ENCODE measurements at places on chromosomes 11 and 22.

DNA sequence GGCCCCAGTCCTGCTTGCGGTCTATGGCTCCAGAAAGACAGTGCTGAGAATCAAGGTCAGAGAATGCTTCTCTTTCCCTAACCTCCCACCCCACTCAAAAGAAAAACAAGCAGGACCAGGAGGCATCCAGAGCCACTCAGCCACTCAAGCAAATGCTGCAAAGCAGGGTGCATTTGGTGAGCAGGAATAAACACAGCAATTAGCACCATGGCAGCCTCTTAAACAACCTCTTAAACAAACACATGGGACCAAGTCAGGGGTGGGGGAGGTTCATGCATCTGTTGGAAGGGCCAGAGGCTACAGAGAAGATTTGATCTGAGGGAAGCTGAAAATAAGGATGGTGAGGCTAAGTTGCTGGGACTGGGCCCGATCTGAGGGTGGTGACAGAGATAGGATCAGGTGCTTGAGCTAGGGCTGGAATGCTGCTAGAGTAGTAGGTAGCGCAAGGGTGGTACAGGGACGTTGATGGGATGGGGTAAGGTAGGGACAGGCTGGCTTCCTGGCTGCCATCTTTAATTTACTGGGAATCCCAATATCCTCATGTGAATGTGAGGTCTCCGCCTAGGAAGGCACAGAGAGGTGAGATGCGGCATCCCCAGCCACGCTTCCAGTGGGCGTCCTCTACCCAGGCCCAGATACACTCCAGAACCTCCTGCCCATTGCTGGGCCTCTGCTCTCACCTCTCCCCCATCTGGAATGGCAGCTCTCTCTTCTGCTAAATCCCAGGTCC is 26.6 kb upstream of the LMO1 start:
- no peak for DNase-seq

GRCh38 chr11:45285930-45286632 is at the start of gene SYT13:
Gene SYT13, minus strand, starts transcription at chr11:45286341. Its CDS starts 134 bp downstream, at chr11:45286207.
- DNase-seq: no peak

GRCh38 chr11:44901786-44902185 is 48.9 kb downstream of the TP53I11 start:
- DNase-seq: no peak

DNA sequence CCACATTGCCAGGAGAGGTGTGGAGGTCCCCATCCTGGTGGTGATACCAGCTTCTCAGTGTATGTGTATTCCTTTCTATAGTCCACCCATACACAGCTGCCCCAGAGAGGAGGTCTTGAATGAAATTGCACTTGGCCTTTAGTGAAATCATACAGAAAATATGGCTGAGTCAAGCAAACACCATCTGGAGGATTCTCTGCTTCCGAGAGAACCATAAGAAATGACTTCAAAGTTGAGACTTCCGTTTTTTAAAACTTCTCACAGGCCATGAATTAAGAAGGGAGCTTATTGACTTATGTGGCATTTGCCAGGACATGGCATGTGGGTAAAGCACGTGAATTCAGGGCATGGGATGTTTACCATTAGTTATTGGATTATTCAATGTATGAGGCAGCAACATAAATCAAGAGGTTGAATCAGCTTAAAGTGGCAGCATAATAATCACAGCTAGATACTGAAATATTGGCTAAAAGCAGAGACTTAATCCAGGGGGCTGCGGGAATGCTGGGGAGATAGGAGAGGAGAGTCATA is 119.1 kb upstream of the MTNR1B start:
- DNase-seq: no peak

DNA sequence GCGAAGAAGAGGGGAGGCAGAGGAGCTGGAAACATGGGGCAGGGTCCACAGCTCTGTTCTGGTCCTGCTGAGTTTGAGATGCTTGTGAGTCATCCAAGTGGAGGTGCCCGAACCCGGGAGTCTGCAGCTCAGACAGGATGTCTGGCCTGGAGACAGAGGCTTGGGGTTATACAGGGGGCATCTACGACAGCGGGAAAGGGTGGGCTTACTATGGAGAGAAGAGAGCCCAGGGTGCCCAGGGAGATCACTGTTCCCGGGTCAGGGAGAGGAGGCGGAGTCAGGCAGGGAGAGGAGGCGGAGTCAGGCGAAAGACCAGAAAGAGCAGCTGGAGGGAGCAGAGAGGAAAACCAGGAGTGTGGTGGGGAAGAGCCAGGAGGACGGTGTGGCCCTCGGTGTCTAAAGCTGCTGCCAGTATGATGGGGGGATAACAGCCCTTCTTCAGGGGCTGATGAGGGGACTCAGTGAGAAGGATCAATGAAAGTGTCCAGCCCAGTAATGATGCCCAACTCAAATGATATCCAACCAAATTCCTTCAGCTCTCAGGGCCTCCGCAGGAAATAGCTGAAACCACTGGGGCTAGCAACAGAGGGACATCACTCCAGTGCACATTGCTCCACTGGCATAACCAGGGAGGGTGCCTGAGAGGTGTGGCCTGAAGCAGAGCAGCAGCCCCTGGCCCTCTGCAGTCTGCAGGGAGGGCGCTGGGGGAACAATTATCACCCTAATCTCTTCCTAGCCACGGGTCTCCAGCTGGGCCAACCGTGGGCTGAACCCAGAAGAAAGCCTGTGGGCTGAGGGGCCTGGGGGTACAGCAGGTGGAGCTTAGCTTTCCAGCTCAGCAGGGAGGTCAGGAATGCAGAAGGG is 2.6 kb upstream of the LTBP3 start:
- DNase-seq: no peak

DNA sequence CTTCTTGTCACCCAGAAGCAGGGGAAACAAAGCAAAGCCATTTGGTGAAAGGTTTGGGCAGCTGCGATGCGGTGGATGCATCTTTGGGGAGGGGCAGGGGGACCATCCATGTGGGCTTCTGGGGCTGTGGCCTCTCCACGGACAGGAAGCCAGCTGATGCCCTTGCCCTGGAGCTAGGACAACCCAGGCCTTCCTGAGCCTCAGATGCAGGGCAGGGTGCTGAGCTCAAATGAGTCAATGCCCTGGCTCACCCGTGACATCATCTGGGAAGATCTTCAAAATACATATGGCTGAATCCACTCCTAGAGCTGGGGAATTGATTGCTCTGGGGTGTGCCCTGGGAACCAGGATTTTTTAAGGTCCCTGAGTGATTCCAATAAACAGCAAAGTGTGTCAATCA is 1418.2 kb downstream of the TBC1D22A start:
- no peak for DNase-seq

GRCh38 chr11:132177106-132177505 is 806.7 kb downstream of the NTM start:
- DNase-seq: no peak

DNA sequence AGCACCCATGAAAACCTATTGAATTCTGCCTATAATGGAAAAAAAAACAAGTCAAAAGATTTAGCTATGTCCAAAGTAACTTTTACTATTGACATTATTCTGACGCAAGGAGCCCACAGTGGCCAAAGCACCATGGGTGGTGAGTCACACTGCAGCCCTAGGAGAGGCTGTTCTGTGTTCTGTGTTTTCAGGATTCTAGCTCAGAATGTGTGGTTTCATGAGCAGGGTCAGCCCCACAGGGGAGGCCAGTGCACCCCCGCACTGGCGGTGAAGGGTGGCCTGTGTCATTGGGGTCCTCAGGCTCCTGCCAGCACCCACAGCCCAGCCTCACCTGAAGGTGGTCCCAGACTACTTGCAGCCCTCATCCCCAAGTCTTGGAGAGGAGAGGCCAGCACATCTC is 112.2 kb downstream of the BRD1 start:
- no peak for DNase-seq

DNA sequence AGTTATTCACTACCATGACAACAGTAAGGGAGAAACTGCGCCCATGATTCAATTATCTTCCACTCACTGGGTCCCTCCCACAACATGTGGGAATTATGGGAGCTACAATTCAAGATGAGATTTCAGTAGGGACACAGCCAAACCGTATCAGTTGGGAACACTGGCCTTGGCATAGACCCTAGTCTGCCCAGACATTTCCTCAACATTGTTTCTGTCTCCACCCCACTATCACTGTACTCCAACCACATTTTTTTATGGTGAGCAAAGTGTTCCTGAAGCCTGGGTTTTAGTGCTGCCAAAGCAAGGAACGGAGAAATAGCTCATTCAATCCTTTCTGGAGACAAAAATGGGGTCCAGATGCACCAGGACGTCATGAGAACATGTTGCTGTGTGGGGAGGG is 122.6 kb upstream of the CCDC179 start:
- DNase-seq: no peak

GRCh38 chr11:105226091-105226490 is 86.5 kb upstream of the CARD18 start:
- no peak for DNase-seq

DNA sequence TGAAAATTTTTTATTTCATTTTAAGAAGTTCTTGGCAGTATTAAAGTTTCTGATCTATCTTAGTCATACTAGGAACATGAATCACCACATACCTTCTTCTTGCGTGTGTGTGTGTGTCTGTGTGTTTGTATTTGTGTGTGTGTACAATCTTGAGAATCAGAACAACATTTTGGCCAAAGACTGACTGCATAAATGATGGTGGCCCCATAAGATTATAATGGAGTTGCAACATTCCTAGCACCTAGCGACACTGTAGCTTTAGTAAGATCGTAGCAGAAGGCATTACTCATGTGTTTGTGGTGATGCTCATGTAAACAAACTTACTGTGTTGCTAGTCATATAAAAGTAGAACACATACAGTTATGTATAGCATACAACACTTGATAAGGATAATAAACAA is 205.4 kb downstream of the FAM76B start:
- DNase-seq: no peak

DNA sequence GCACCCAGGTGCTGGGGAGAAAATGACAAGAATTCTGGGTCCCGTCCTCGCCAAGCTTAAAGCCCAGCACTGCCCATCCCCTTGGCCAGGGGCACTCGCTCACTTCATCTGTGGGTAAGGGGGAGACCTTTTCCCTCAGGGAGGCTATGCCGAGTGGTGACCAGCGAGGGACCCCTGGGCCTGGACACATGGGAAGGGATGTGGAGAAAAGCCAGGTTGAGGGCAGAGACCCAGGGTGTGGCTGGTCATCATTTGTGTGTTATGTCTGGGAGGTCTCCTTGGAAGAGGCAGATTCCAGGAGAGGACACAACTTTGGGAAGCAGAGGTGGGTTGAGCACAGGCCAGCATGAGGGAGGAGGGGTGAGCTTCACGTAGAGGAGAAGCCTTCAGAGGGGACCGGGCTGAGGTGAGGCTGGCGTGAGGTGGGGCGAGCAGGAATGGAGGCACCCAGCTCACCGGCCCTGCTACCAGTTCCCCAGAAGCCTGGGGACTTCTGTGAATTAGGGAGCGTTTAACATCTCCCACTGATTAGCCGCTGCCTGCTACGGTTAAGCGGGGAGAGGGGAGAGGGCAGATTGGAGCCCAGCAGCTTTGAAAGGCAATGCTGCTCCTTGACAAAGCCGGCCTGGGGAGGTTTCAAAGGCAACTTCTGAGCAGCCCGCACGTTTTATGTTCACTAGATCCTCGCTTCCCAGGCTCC is 25.8 kb upstream of the NECTIN1 start:
- no peak for DNase-seq

DNA sequence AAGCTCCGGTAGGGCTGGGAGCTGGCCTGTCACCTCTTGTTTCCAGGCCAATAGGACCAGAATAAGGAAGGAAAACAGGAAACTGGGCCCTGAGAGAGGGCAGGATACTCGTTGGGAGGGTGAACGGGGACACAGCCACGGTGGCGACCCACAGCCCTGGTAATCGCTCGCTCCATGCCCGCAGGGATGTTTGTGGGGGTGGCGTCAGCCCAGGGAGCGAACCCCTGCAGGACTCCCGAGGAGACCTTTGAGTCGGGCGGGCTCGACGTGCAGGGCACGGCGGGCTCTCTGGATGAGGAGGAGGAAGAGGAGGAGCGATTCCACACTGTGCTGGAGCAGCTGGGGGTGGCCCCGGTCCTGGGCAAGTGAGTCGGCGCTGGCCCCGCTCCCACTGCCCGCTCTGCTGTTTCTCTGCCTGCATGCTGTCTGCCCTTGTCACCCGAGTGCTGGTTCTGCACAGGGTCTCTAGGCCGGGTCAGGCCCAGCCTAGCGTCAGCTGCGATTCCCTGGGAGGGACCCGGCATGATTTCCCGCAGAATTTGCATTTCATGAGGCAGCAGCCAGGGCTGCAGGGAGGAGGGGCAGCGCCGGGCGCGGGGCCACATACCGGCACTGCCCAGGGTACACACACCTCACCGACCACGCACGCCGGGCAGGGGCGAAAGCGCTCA is 1.6 kb downstream of the CRACR2B start:
- no peak for DNase-seq

GRCh38 chr11:133082841-133083488 is 449.3 kb downstream of the OPCML start:
- DNase-seq: peak; percentile 40

DNA sequence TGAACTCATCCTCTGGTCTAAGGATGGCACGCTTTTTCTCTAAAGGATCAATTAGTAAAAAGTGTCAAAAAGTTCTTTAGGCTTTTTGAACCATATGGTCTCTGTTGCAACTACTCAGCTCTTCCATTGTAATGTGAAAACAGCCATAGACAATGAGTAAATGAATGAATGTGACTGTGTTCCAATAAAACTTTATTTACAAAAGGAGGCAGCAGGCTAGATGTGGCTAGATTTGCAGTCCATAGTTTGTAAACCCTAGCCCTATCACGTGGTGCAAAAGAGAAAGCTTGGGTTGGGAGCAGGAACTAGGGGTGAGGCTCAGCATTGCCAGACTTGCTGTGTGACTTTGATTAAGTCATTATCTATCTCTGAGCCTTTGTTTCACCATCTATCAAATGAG is 5.4 kb upstream of the NPAS4 start:
- DNase-seq: no peak

DNA sequence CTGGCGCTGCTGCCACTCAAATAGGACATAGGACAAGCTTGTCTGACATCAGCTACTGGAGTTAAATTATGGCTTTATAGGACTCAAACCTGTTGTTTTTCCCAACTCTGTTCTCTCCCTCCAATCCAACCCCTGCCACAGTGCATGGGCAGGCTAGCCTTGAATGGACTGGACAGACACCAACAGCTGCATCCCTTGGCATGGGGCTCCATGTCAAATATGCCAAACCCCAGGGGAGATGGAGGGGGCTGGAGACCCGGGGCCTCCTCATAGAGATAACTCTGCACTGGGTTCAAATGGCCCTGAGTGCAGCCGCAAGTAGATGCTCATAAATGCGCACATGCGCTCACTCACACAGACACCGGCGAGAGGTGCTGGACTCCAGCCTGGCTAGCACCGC is 28.9 kb downstream of the CD5 start:
- DNase-seq: no peak

GRCh38 chr11:1908618-1909017 is 10.9 kb upstream of the TNNT3 start:
- DNase-seq: no peak

DNA sequence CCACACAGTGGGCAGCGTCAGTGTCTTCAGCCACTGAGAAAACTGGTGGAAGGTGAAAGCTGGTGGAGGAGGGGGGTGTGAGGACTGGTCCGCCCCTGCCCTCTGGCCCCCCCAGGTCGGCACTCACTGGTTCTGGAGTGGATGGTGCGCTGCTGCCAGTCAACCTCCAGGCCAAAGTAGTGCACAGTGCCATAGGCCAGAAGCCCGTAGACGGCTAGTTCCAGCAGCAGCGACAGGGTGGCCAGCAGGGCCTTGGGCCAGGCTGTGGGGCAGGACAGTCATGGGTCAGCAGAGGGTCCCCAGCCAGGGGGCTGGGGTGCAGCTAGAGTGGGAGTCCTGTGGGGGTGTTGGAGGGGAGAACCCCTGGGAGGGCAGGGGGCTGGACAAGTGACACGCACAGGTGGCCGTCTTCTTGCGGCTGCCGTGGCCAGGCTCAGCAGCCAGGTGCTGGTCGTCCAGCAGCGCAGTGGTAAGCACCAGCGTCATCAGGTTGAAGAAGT is 2.2 kb downstream of the LMF2 start:
- DNase-seq: no peak

GRCh38 chr11:110438017-110438416 is 8.3 kb downstream of the FDX1 start:
- no peak for DNase-seq

- no peak for DNase-seq
Observed at GRCh38 chr11:131584785-131585592, 214.6 kb downstream of the NTM start.
